ENCODE measurements at places on chromosomes 6 and 20.

DNA sequence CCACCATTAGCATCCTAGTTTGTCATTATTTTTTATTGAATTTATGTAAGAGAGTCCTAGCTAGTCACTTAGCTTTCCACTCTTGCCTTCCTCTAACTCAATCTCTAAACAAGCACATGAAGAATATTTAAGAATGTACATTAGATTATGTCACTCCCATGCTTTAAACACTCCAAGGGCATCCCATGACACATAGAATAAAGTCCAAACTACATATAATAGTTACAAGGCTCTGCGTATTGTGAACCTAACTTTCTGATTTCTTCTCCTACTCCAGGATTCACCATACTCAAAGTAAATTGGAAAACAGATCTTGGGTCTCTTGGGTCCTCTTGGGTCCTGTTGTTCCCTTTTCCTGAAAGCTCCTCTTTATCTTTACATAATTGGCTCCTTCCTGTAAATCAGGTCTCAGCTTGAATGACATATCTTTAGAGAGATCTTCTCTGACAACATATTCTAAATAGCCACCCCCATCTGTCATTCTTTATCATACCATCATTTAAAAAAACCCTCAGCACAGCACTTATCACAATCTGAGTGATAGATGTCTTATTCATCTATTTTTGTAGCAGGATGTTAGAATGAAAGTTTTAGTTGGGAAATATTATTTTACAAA is 1042.4 kb upstream of the FLRT3 start:
- no peak for DNase-seq

- no peak for DNase-seq
Measured at GRCh38 chr6:63637865-63638445, 2.4 kb downstream of the PHF3 start.

- no peak for DNase-seq
Measured at GRCh38 chr6:51738614-51739013, 348.8 kb downstream of the PKHD1 start.

DNA sequence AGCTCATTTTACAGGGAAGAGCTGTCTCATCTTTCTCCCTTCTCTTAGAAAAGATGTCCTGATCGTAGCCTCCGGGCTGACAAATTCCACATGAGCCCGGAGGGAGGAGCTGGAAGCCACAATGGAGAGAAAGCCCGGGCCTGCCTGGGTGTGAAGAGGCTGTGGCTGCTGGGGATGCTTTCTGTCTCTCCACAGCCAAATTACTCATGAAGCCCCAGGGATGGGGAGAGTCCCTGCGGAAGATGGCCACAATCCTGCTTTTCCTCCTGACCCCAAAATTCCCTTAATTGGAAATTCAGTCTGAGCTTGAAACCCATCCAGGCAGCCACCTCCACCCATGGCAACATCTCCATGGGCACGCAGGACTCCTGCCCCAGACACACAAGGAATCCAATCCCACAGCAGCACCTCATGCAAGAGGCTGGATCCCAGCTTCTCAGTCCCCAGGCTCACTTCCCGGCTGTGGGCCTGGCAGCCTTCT is 32.4 kb downstream of the JPH2 start:
- DNase-seq: peak; percentile 61

- peak; percentile 56 for DNase-seq
Measured at GRCh38 chr6:35096129-35096862, 44.8 kb downstream of the TCP11 start.

- DNase-seq: no peak
Measured at GRCh38 chr6:132812756-132813172, 1.6 kb upstream of the RPS12 start.

DNA sequence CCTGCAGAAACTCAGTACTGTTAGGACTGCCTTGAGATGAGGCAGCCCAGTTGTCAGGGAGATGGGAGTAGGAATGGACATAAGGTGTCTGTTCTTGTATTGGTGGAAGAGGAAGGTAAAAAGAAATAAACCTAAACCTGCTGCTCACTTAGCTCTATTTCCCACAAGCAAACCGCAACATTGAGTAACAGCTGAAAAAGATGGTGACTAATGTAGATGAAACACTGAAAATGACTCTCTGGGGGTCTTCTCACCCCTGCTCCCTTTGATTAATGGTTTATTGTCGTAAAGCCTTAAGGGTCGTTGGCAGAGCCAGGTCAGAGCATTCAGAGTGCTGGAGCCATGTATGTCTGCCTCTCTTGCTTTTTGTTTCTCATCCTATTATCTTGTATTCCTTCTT is 87.5 kb downstream of the FOXO3 start:
- no peak for DNase-seq

- no peak for DNase-seq
Measured at GRCh38 chr20:21921251-21921650, 215.8 kb downstream of the PAX1 start.

GRCh38 chr6:122683989-122684651 is 73.9 kb downstream of the PKIB start:
- DNase-seq: no peak

DNA sequence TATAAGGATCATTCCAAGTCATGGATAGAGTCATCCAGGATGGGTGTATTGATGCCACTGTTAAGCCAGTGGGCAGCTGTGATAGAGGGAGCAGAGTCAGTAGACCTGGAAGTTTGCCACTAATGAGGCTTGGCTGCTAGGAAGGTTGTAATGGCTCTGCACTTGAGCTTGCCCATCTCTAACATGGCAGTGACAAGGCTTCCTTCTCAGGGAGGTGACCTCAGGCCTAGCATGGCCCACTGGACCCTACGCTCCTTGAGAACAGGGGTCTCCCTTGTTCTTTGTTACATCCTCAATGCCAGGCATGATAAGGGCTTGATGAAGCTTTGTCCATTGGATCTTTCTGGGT is 155.1 kb downstream of the CD83 start:
- no peak for DNase-seq

- DNase-seq: no peak
Measured at GRCh38 chr6:41334482-41335040, 847 bp upstream of the NCR2 start.

- no peak for DNase-seq
Measured at GRCh38 chr6:13490402-13490801, 3.0 kb upstream of the GFOD1 start.

DNA sequence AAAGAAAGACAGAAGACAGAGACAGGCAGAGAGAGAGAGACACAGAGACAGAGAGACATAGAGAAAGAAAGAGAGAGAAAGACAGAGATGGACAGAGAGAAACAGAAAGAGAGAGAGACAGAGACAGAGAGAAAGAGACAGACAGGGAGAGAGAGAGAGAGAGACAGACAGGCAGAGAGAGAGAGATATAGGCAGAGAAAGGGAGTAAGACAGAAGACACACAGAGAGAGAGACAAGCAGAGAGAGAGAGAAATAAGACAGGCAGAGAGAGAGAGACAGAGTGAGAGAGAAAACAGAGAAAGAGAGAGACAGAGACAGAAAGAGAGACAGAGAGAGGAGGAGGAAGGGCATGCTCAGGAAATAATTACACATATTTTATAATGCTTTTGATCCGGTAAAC is 758.3 kb upstream of the DEFB115 start:
- DNase-seq: no peak

DNA sequence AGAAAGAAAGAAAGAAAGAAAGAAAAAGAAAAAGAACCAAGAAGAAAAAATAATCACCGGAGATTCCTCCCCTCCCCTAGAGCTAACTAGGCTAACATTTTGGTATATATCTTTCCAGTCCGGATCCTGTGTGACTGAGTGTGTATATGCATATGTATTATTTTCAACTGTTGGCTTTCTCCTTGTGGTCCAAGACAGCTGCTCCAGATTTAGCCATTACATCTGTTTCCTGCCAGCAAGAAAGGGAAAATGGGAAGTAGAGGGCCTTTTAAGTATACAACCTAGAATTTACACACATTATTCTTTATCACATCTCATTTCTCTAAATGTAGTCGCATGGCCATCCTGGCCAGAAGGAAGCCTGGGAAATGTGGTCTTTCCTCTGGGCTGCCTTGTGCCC is 15.2 kb downstream of the SLC52A3 start:
- DNase-seq: no peak

- DNase-seq: no peak
Measured at GRCh38 chr6:2132416-2132815, 113.0 kb downstream of the GMDS start.

- DNase-seq: no peak
Measured at GRCh38 chr6:18978337-18979128, 591.4 kb downstream of the RNF144B start.

DNA sequence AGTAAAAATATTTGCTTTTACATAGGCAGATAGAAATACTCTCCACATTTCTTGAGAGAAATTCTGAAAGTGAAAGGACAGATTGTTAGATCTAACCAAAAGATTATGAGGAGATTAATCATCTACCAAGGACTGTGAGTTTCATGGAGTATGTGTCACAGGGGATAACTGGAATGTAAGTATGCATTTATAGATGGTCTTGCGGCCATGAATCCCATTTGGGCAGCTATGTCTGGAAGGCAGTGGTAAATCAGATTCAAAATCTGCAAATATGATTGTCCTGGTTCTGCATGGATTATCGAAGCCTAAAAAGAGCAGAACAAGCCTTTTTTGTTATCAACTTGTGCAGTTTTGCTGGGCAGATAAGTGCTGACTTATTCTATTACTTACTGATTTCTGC is 293.8 kb downstream of the RFPL4B start:
- peak; percentile 24 for DNase-seq

DNA sequence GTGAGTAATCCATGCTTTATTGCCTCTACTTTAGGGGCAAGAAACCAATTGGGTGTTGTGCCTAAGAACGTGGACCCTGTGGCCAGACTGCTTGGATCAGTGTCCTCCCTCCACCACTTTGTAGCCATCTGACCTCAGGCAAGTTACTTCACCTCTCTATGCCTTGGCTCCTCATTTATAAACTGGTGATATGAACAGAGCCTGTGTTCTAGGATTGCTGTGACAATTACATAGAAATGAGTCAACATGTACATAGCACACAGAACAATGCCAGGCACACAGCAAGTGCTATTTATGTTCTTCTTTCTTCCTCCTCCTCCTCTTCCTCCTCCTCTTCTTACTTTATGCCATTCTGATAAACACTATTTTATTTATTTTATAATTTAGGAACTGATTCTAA is 339.4 kb downstream of the CD83 start:
- no peak for DNase-seq

GRCh38 chr6:23969344-23969743 is 156.7 kb upstream of the NRSN1 start:
- no peak for DNase-seq

GRCh38 chr20:58492795-58493524 is 22.2 kb downstream of the APCDD1L start:
- no peak for DNase-seq

DNA sequence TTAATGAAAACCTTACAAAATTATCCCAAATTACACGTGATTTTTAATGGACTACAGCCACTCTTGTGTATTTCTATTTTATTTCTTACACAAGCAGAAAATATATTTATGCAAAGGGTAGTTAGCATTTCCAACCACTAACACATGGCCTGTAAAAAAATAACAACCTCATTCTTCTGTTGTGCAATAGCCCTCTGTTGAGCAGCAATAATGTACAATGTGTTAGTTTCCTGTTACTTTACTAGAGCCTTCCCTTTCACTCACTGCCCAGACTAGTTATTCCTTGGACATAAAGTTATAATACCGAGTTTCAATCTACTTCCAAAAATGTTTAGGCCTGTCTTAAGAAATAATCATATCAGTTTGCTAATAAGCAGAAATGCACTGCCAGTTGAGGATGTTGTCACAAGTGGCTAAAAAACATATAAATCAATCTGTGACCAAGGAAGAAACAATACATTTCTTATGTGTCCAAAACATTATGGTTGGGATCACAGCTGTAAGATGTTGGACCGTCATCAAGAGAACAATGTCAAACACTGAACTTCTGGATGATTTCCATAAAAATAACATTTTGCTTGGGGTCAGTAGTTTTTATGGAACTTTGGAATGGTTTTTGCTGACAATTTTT is 73.6 kb upstream of the RNF146 start:
- peak; percentile 59 for DNase-seq

- DNase-seq: no peak
Measured at GRCh38 chr20:24762371-24762770, 186.7 kb upstream of the CST7 start.

DNA sequence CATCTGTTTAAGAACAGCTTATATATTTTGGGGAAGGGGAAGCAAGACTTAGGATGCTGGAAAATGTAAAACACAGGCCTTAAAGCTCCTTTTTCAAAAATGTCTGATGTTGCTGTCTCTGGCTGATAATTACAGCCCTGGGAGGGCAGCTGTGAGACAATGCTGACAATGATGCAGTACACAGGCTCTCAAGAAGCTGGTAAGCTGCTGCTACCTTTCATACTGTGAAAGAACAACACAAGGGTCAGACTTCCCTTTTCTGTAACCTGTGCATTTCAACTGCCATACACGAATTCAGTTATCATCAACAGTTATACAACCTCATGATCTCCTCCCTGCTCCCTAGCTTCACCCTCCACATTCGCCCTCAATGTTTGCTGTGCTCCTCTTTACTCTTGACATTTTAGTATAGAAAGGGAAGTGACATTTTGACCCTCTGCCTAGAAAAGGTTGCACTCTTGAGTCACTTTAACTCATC is 25.2 kb downstream of the MAP7 start:
- no peak for DNase-seq

- DNase-seq: no peak
Measured at GRCh38 chr20:36463212-36464061, 77.9 kb upstream of the MYL9 start.

GRCh38 chr6:90350689-90351554 is 54.3 kb upstream of the BACH2 start:
- DNase-seq: no peak

DNA sequence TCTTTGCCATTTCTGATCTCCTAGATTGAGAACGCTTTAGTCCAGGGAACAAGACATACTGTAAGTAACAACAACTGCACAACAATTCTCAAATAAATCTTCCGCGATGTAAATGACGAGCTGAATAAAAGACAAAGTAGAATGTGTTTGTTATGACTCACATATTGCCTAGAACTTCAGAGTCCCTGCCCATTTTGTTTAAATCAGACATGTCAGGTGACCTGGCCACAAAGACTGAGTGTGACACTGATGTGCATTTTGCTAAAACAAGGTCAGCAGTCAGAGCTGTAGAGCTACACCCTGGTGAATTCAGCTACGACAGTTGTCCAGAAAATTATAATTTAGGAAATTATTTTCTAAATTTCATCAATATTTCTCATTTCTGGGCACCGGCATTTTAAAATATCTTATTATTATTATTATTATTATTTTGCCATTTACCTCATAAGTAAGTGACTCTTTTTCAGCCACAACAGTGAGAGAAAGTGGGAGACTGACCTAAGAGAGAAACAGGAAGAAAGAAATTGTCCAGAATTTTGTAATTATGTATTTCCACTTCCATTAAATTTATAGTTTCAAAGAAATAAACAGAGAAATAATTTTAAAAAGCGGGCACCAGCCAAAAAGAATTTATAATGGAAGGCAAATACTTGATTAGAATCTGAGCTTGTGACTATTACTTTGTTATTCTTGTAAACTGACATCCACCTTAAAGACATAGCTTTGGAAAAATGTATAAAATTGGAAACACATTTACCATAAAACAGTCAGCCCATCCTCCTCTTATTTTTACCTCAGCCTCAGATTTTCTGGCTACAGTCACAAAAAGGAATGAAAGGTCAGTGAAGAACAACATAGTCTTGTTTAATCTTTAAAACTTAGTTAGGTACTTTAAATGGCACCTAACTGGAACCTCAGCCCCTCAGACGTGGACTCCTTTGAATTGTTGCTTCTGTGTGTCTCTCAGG is 157.0 kb upstream of the CITED2 start:
- DNase-seq: no peak

- DNase-seq: no peak
Measured at GRCh38 chr20:58140787-58141425, 87.5 kb downstream of the ANKRD60 start.

GRCh38 chr6:26124781-26125685 is 37.8 kb downstream of the HFE start:
- DNase-seq: no peak

- no peak for DNase-seq
Measured at GRCh38 chr6:80209430-80209829, 103.0 kb downstream of the BCKDHB start.

Data from GM04504 (cell line).